Left kidney (tissue), 8 donors: ENCODE measurements at places on chromosomes 16 and 17. TPM values are rescaled to one million over a fixed set of nuclear protein-coding genes. Genes with fewer than 3 reads are reported as not detected.

KRTAP4-3 gene
- not detected for polyA plus RNA-seq

HSD11B2 gene
- polyA plus RNA-seq: 40.8 TPM

TBC1D3I gene
- 0.57 TPM for polyA plus RNA-seq

SPN gene
- polyA plus RNA-seq: 2.0 TPM

PERCC1 gene
- polyA plus RNA-seq: 0.20 TPM

PRSS8 gene
- 54.4 TPM for polyA plus RNA-seq

DNA sequence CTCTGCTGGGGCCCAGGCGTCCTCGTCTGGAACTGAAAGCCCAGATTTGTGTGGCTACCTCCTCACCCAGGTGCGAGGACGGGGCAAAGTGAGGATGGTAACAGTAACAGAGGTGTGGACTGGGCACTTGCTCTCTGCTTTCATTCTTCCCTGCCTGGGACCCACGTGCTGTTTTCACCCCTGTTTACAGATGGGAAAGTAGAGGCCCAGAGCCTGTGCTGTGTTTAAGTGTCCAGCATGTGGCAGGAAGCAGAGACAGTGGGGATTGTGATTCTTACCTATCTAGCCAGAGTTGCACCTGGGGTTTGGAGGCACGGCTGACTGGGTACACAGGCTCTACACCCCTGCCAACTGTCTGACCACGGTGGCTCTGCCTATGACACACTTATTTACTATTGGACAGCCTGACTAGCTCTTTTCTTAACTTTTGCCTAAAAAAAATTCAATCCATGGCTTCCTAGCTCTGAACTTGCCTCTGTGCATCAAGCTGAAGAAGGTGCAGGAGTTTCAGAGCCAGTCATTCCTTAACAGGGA lies 155.4 kb downstream of the CLEC16A start:
- DNase-seq: no peak

DNA sequence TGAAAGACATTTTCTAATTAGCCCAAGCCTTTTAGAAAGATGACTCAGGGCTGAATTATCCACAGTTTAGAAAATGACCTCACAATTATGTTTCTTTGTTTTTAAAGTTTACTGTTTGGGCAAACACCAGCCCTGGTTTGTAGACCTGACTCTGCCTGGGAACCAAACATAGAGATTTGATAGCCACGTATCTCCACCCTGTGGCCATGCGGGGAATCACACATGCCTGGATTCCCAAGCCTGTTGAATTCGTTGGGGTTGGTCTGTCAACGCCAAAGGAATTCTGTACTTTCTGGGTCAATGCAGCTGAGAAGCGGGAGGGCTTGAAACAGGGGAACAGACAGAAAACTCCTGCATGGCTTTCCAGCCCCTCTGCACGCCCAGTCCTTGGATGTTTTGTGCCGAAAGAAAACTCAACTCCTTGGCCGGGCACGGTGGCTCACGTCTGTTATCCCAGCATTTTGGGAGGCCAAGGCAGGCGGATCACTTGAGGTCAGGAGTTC lies 26.9 kb downstream of the CD300A start:
- DNase-seq: peak; percentile 73

- DNase-seq: no peak
Measured at GRCh38 chr17:2232244-2232638, 71.3 kb downstream of the SMG6 start.
